Esophagus squamous epithelium (tissue), 5 donors: ENCODE measurements at places on chromosomes 6 and 20.

GRCh38 chr6:163565140-163565539, 150.6 kb downstream of the QKI start:
- no peak for DNase-seq

GRCh38 chr6:115358616-115359015, 702.1 kb downstream of the FRK start:
- no peak for DNase-seq

DNA sequence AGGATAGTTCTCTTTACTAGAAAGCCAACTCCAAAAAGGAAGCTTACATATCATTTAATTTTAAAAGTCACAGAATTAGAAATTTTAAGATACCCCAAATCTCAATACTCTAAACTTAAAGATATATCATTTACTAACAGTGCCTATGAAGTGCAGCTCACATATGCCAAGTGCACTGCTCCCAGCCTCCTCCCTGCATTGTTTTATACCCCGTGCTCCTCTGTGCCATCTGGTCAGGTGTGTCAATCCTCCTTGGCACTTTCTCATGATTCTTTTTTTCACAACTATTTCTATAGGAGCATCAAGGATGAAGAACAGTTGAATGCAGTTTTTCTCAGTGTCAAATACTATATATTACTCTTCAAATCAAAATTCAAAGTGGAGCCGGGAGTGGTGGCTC, 8.8 kb downstream of the MAP7 start:
- DNase-seq, result no peak

DNA sequence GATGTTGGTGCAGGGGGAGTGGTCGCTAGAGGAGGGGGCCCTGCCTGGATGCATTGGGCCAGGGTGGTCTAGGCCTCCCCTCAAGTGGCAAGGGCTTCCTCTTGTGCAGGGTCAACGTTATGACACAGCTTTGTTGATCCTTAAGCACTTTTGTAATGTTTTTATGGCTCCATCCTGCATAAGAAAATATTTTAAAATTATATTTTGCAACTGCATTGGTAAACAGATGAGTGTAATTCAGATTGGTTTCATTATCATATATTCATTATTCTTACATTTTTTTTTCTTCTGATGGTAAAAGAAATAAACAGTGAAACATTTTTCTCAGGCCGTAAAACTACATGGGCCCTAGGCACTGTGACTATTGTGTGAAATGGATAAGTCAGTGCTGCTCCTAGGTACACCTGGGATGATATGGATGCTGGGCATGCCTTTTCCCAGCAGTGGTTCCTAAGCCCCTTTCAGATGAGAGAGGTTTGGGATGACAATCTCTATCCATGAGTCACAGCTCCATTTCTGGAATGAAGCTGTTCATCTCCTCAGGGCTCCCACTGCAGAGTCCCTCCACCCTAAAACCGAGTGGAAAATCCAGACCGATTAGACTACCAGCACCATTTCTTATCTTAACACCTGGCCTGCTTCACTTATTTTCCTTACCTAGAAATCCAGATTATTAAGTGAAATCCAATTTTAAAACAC, 5.8 kb upstream of the SIM1 start:
- DNase-seq, result no peak

GRCh38 chr20:5056801-5057599, 55.7 kb upstream of the SLC23A2 start:
- no peak for DNase-seq

DNA sequence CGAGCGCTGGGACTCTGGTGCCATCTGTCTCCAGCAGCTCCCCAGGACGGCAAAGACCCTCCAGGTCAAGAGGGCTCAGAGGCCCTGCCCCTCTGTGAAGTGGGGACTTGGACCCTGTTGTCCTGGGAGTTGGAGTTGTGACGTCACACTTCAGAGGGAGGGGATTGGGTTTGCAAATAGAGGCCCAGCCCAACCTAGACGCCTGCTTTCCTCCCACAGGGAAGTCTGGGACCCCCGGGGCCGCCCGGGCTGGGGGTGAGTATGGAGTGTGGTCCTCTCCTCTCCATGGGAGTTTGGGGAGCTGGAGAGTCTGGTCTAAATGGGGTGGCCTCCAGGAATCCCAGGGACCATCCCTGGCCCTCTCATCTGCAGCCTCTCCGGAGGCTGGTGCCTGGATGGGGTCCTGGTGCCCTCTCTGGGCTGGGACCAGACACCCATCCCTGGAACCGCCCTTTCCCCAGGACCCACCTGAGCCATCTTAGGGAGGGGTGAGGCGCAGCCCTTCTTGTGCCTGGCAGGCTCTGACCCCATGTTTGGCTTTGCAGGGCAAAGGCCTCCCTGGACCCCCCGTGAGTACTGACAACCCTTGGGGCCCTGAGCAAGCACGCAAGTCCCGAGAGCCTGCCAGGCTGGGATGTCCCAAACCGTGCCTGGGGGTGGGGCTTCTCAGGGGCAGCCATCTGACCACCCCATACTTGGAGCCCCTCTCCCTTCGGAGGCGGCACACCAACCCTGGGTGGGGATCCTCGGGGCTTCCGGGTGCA, 4.3 kb downstream of the COL9A3 start:
- no peak for DNase-seq

DNA sequence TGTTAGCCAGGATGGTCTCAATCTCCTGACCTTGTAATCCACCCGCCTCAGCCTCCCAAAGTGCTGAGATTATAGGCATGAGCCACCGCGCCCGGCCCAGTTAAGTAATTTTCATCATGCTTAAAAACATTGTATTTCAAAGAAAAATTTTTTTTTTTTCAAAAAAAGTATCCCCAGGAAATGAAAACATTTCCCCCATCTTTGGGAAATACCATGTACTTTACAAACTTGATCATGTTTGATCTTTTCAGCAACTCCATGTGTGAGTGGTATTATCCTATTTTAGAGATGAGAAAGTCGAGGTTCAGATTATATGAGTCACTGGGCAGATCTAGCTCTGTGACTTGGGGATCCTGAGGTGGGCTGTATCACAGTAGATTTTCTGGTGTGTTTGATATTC, 11.8 kb downstream of the CHMP4B start:
- no peak for DNase-seq

DNA sequence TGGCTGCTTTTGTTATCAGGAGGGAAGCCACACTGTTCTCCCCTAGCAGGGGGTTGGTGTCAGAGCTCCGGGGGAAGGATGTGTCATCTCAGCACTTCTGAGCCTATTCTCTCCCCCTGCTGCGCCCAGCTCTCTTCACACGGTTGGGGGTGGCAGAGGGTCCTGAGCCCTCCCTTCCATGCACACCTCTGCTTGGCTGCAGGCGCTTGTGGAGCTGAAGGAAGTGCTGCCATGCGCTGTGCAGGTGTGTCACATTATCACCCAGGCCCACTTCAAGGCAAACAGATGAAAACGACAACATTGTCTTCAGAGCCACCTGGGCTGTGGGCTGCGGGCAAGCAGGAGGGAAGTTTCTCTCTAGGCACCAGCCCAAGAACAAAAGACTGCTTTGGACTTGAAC, 263.4 kb downstream of the BMP7 start:
- no peak for DNase-seq

DNA sequence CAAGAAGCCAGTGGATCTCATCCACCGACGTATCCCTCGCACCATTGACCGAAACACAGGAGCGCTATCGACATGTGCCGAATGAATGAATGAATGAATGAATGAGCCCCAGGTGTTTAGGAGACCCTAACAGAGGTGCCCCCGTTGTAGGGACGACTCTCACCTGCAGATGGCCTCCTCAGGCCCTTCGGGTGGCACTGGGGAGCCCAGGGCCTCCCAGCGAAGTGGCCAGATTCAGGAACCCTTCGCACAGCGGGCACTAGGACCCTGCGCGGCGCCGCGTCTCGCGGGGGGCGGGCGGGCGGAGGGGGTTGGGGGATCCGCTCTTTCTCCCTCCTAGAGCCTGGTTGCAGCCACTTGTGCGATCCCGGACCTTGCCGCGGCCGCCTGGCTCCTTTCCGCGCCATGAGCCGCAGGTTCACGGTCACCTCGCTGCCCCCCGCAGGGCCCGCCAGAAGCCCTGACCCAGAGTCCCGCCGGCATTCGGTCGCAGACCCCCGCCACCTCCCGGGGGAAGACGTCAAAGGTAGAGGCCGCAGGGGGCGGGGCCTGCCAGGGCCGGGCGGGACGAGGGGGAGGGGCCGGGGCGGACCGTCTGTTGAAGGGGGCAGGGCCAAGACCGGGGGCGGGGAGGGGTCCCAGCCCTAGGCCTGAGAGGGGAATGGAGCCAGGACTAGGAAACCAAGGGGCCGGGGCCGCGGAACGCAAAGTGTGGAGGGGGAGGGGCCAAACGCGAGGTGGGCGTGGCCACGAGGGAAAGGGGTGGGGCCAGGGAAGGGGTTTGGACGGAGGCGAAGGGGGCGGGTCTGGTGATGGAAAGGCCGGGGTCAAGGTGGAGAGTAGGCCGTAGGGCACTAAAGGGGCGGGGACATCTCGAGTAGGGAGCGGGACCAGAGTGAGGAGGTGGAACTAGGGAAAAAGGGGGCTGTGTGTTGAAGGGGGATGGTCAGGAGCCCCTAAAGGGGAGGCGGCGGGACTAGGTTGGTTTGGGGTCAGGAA, 7.4 kb upstream of the SLC12A5 start:
- DNase-seq, result no peak

- DNase-seq, result no peak
Observed at GRCh38 chr20:33069673-33070072, 9.8 kb upstream of the BPIFB4 start.

DNA sequence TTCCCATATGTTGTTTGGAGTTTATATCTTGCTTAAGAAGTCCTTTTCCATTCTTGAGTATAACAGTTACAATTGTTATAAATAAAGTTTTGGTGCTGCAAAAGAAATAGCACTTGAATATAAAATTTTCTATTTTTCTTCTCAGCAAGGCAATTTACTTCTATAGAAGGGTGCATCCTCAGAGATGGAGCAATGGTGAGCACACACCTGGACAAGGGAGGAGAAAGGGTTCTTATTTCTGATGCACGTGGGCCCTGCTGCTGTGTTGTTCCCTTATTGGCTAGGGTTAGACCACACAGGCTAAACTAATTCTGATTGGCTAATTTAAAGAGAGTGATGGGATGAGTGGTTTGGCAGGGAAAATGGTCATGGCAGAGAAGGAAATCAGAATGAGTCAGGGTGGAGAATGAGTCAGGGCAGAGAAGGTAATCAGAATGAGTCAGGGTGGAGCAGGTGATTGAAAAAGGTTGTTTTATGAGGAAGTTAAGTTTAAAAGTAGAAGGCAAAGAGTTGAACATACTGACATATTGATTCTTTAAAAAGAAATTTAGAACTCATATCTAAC, 38.0 kb downstream of the CST8 start:
- DNase-seq, result no peak

GRCh38 chr20:47489448-47489872, 12.2 kb upstream of the NCOA3 start:
- DNase-seq, result no peak

GRCh38 chr6:118709859-118710350, 58.5 kb upstream of the CEP85L start:
- no peak for DNase-seq

DNA sequence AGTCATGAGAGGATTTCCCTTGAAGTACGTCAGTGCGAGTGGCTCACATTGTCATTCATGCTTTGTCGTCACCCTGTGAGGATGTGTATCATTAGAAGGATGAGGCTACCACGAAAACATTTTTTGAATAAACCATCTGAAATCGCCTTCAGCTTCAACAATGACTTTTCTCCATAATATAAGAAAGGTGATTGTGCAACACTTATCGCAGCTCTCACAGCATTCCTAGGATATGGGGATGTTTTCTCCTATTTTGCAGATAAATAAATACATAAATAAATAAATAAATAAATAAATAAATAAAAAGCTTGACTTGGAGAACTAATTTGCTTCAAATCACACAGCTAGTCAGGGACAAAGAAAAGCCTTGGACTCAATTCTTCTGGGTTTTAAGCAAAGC, 326.5 kb downstream of the FOXA2 start:
- no peak for DNase-seq

GRCh38 chr20:51326201-51326819, 216.2 kb downstream of the NFATC2 start:
- DNase-seq, result no peak

DNA sequence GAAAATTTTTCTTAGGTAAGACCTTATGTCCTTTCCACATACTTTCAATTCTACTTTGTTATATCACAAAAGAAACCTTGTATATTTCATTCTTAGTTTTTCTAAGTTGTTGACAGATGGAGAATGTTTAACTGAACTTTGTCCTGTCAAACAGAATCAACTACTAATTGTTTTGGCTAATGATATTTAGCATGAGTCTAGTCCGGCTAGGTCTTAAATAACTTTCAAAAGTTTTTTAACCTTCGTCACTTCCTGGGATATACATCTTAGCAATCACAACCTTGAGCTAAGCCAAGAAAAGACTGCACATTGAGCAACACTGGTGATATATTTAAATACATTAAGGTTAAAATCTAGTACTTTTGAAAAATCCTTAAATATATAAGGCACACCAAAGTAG, 62.9 kb upstream of the RUNX2 start:
- DNase-seq, result no peak

DNA sequence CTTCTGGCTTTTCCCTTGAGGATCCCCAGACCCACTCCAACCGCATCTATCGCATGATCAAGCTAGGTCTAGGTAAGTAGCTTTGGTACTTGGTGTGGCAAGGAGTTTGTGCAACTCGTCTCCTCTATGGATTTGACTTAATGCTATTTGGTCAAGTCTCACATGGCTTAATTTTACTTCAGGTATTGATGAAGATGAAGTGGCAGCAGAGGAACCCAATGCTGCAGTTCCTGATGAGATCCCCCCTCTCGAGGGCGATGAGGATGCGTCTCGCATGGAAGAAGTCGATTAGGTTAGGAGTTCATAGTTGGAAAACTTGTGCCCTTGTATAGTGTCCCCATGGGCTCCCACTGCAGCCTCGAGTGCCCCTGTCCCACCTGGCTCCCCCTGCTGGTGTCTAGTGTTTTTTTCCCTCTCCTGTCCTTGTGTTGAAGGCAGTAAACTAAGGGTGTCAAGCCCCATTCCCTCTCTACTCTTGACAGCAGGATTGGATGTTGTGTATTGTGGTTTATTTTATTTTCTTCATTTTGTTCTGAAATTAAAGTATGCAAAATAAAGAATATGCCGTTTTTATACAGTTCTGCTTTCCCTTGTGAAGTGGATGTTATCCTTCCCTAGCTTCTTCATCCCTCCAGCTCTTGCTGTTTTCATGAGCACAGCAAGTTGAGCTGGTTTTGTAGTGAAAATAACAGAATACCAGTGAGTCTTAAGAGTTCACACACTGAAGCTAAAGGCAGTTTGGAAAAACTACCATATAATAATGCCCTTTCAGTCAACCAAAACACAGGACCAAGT, 3.8 kb downstream of the SLC35B2 start:
- DNase-seq, result no peak

GRCh38 chr6:111076024-111076695, 11.1 kb upstream of the SLC16A10 start:
- DNase-seq, result no peak
